ENCODE measurements at places on chromosomes 13 and 19. TPM values are rescaled to one million over a fixed set of nuclear protein-coding genes. Genes with fewer than 3 reads are reported as not detected.

- H3K36me3 ChIP-seq, result peaks cover 16% of the 10 kb centered on the region
- DNase-seq, result no peak
- no peaks in the 10 kb centered on the region for H3K27me3 ChIP-seq
- H3K4me3 ChIP-seq, result no peak overlapping the region
Observed at GRCh38 chr19:45283443-45284033, 32.5 kb downstream of the MARK4 start.

DNA sequence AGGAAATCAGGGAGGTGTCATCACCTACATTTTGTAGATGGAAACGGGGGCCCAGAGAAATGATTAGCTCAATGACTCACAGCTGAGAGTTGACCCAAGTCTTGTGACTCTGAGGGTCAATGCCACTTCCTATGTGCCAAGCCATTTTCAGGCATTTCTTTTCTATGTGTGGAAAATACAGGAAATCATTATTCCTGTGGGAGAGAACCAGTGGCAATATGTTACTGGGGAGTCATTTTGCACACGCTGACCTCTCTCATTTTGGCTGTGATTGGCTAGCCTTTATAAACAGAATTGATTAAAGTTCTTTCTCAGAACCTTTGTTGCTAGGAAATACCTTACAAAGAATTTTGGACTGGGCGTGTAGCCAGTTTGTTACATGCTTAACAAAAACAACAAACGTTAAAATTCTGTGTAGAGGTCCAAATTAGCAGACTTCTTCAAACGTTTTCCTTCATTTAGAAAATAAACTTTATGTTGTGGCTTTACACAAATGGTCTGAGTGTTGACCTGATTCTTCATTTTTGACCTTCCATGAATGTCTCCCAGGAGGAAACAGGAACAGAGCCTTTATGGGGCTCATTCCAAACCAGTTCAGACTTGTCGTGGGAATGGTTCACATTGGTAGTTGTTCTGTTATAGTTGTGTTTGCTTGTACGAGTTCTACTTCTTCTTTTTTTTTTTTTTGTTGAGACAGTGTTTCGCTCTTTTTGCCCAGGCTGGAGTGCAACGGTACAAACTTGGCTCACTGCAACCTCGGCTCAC is 11.4 kb downstream of the PCCA start:
- H3K4me1 ChIP-seq, result no peaks in the 10 kb centered on the region
- H3K27ac ChIP-seq, result no peak overlapping the region
- H3K4me3 ChIP-seq, result no peak overlapping the region
- DNase-seq, result no peak
- H3K36me3 ChIP-seq, result peaks cover 3% of the 10 kb centered on the region

- no peaks in the 10 kb centered on the region for H3K36me3 ChIP-seq
- no peak overlapping the region for H3K27ac ChIP-seq
- no peaks in the 10 kb centered on the region for H3K27me3 ChIP-seq
- no peak overlapping the region for H3K4me3 ChIP-seq
Observed at GRCh38 chr13:72469906-72470305, 257.5 kb downstream of the MZT1 start.

- H3K36me3 ChIP-seq, result no peaks in the 10 kb centered on the region
- DNase-seq, result no peak
- H3K4me1 ChIP-seq, result no peaks in the 10 kb centered on the region
- no peak overlapping the region for H3K27ac ChIP-seq
Observed at GRCh38 chr13:106281426-106281825, 254.0 kb downstream of the EFNB2 start.

DNA sequence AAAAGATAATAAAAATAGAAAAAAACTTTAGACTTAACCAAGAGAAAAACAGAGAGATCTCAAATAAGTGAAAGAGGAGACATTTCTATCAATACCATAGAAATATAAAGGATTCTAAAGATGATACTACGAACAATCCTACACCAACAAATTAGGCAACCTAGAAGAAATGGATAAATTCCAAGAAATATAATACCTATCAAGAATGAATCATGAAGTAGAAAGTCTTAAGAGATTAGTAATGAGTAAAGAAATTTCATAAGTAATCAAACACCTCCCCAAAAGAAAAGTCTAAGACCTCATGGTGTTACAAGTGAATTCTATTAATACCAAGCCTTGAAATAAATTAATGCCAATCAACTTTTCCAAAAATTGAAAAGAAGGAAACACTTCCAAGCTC is 1584.5 kb upstream of the MIR17HG start:
- no peak overlapping the region for H3K27ac ChIP-seq
- H3K36me3 ChIP-seq, result no peaks in the 10 kb centered on the region
- H3K27me3 ChIP-seq, result no peaks in the 10 kb centered on the region
- peaks cover 18% of the 10 kb centered on the region for H3K4me1 ChIP-seq

- H3K27me3 ChIP-seq, result no peaks in the 10 kb centered on the region
- H3K36me3 ChIP-seq, result no peaks in the 10 kb centered on the region
- H3K4me1 ChIP-seq, result no peaks in the 10 kb centered on the region
- no peak overlapping the region for H3K27ac ChIP-seq
- H3K4me3 ChIP-seq, result no peak overlapping the region
- DNase-seq, result peak; percentile 14
Observed at GRCh38 chr13:106078191-106078590, 457.3 kb downstream of the EFNB2 start.

GRCh38 chr19:38544569-38545315 is 73.0 kb downstream of the MAP4K1 start:
- peak; percentile 21 for DNase-seq
- H3K36me3 ChIP-seq, result peaks cover 7% of the 10 kb centered on the region
- no peaks in the 10 kb centered on the region for H3K4me1 ChIP-seq

DNA sequence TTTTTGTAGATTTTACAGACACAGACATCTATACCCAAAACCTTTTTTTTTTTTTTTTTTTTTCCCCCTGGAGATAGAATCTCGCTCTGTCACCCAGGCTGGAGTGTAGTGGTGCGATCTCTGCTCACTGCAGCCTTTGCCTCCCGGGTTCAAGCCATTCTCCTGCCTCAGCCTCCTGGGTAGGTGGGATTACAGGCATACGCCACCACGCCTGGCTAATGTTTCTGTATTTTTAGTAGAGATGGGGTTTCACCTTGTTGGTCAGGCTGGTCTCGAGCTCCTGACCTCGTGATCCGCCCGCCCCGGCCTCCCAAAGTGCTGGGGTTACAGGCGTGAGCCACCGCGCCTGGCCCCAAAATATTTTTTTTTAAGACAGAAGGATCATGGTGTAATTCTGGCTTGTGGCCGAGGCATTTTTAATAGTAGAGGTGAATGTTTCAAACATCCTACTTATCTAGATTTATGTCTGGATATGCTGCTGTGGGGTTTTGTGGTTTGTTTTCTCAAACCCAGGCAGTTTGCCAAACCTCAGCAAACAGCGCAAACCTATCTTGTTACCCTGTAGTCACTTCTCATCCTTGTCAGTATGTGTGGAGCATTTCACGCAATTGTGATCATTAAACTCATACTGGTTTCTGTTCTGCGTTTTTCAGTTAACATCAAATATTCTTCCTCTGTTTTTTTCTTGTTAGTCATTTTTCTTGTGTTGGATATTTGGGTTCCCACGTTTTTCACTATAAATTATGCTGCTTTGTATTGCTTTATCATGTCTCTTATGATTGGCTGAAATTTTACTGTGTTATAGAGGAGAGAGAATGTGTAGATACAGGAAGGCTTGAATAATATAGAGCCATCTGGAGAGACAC is 36.2 kb upstream of the GARRE1 start:
- no peaks in the 10 kb centered on the region for H3K4me1 ChIP-seq
- H3K4me3 ChIP-seq, result no peak overlapping the region
- DNase-seq, result no peak
- peak overlapping the region; percentile 10 for H3K27ac ChIP-seq
- H3K27me3 ChIP-seq, result no peaks in the 10 kb centered on the region

- H3K4me1 ChIP-seq, result 0 out of 2 replicates have a peak, but pooled peaks cover 12% of the 10 kb centered on the region
- H3K27me3 ChIP-seq, result no peaks in the 10 kb centered on the region
- H3K36me3 ChIP-seq, result no peaks in the 10 kb centered on the region
- no peak overlapping the region for H3K27ac ChIP-seq
- H3K4me3 ChIP-seq, result no peak overlapping the region
Observed at GRCh38 chr13:85286081-85286480, 513.1 kb downstream of the SLITRK6 start.

DNA sequence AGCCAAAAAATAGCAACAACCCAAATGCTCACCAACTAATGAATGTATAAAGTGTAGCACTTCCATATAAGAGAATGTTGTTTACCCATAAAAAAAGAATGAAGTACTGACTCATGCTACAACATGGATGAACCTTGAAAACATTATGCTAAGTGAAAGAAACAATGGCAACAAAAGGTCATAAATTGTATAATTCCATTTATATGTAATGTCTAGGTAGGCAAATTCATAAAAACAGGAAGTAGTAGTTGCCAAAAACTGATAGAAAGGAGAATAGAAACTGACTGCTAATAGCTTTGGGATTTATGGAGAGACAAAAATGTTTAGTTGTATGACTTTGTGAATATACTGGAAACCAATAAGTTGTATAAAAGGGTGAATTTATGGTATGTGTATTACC is 21.6 kb downstream of the MYCBP2 start:
- no peaks in the 10 kb centered on the region for H3K36me3 ChIP-seq
- peaks cover 43% of the 10 kb centered on the region for H3K4me1 ChIP-seq
- DNase-seq, result no peak
- no peak overlapping the region for H3K4me3 ChIP-seq
- H3K27ac ChIP-seq, result no peak overlapping the region

- H3K27ac ChIP-seq, result no peak overlapping the region
- peaks cover 6% of the 10 kb centered on the region for H3K4me1 ChIP-seq
- H3K27me3 ChIP-seq, result no peaks in the 10 kb centered on the region
- H3K4me3 ChIP-seq, result no peak overlapping the region
- H3K36me3 ChIP-seq, result no peaks in the 10 kb centered on the region
- DNase-seq, result peak; percentile 56
Observed at GRCh38 chr19:54017261-54017660, 25.8 kb downstream of the CACNG6 start.

DNA sequence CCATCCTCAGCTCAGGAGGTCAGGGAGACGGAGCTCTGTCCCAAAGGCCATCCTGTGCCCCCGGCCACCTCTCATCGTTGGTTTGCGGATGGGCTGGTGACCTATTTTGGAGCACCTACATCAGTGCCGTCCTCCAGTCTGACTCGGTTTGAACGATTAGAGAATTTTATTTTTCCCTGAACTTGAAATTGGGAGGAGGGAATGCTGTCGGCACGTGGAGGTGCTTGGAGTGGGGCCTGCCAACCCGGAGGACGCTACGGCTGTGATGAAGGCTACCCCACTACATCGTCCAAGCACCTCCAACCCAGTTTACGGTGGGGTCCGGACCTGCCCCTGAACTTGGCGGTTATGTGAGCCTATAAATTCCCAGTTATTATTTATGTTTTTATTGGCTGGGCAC is 3.0 kb upstream of the ZNF554 start:
- H3K4me1 ChIP-seq, result no peaks in the 10 kb centered on the region
- DNase-seq, result no peak
- no peaks in the 10 kb centered on the region for H3K36me3 ChIP-seq
- H3K27me3 ChIP-seq, result no peaks in the 10 kb centered on the region
- H3K27ac ChIP-seq, result no peak overlapping the region
- no peak overlapping the region for H3K4me3 ChIP-seq

DNA sequence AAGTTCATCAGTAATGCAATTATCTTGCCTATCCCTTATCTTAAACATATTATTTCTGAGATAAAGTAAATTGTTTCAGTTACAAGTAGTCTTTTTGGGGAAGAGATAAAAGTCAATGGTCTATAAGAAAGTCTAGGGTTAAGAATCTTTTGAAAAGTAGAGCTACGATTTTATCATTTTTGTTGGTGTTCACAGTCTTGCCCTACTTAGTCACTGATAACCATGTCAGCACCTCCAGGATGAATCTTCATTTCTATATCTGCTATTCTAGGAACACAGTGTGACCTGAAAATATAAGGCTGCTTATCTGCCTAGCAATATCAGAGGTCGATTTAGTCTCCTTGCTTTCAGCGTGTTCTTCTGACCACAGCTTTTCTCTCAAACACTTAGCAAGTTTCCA is 1676.5 kb upstream of the PRR20A start:
- H3K27me3 ChIP-seq, result no peaks in the 10 kb centered on the region
- no peak for DNase-seq
- H3K27ac ChIP-seq, result no peak overlapping the region
- H3K36me3 ChIP-seq, result no peaks in the 10 kb centered on the region

- peaks cover 8% of the 10 kb centered on the region for H3K4me1 ChIP-seq
- H3K27me3 ChIP-seq, result no peaks in the 10 kb centered on the region
- DNase-seq, result no peak
- peak overlapping the region; percentile 88 for H3K4me3 ChIP-seq
Observed at GRCh38 chr19:5718037-5718578, 1.8 kb downstream of the LONP1 start.

GRCh38 chr13:93915269-93915809 is 564.1 kb downstream of the DCT start:
- no peak for DNase-seq
- no peaks in the 10 kb centered on the region for H3K4me1 ChIP-seq
- no peak overlapping the region for H3K27ac ChIP-seq
- H3K27me3 ChIP-seq, result no peaks in the 10 kb centered on the region

- H3K27me3 ChIP-seq, result no peaks in the 10 kb centered on the region
- no peak overlapping the region for H3K27ac ChIP-seq
- H3K4me1 ChIP-seq, result no peaks in the 10 kb centered on the region
- no peak overlapping the region for H3K4me3 ChIP-seq
- no peak for DNase-seq
- no peaks in the 10 kb centered on the region for H3K36me3 ChIP-seq
Observed at GRCh38 chr19:12603714-12604113, 6.9 kb downstream of the ZNF490 start.

- no peak overlapping the region for H3K27ac ChIP-seq
- H3K4me3 ChIP-seq, result no peak overlapping the region
- H3K4me1 ChIP-seq, result peaks cover 2% of the 10 kb centered on the region
- no peaks in the 10 kb centered on the region for H3K27me3 ChIP-seq
Observed at GRCh38 chr13:77225946-77226345, 100.9 kb downstream of the MYCBP2 start.

DNA sequence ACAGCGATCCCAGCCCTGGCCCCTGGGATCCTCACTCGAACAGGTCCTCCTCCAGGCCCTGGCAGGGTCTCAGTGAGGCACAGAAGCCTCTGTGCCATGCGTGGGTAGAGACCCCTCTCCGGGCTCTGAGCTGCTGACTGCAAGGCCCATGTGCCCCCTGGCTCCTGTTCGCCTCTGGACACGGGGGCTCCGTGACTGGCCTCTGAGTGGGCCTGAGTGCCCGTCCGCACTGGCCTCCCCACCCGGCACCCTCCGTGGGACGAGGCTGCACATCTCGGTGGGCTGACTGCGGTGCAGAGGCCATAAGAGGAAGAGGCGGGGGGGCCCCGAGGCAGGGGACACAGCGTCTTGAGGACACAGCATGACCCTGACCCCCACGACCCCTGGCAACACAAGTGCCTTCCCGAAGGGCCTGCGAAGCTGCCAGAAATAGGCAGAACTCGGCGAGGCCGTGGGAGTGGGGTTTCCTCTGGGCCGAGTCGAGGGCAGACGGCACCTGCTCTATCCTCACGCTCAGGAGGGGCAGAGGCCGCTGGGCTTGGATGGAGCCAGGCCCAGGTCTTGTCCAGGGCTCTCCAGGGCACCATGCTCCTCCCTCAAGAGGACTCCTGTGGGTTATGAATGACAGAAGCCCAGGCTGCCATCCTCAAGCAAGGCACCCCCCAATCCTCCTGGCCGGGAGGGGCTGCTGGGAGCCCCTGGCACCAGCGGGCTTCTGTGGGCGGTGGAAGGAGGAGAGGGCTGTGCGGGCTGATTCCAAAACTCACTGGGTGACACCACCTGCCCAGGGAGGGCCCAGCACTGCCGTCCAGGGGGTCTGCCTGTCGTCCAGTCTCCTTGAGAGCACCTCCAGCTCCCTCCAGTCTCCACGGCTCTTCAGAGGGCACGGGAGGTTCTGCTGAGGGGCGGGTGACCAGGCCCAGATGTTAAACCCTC is 52.6 kb downstream of the RASA3 start:
- no peak for DNase-seq
- H3K27me3 ChIP-seq, result no peaks in the 10 kb centered on the region
- no peaks in the 10 kb centered on the region for H3K4me1 ChIP-seq
- no peak overlapping the region for H3K4me3 ChIP-seq
- no peaks in the 10 kb centered on the region for H3K36me3 ChIP-seq

ZNF440 gene
- 9.3 TPM for total RNA-seq

ZNF729 gene
- not detected for total RNA-seq

ZNF628 gene
- 12.7 TPM for total RNA-seq

LCP1 gene
- 3.4 TPM for total RNA-seq
